ENCODE measurements at places on chromosomes 2 and 18. TPM values are rescaled to one million over a fixed set of nuclear protein-coding genes. Genes with fewer than 3 reads are reported as not detected.
A peak's percentile ranks its signal among the peaks of the same experiment; 100 is the strongest.

GRCh38 chr2:127045792-127046501, 61.0 kb downstream of the BIN1 start:
- DNase-seq = peak; percentile 40
- H3K36me3 ChIP-seq = no peaks in the 10 kb centered on the region
- no peak overlapping the region for H3K27ac ChIP-seq
- H3K27me3 ChIP-seq = no peaks in the 10 kb centered on the region
- H3K4me1 ChIP-seq = no peaks in the 10 kb centered on the region
- H3K4me3 ChIP-seq = no peak overlapping the region

- H3K36me3 ChIP-seq = no peaks in the 10 kb centered on the region
- no peaks in the 10 kb centered on the region for H3K4me1 ChIP-seq
- H3K4me3 ChIP-seq = no peak overlapping the region
These were observed 44.9 kb downstream of the STK25 start for GRCh38 chr2:241463276-241464135.

The ORC4 gene
- 57.8 TPM for total RNA-seq

DNA sequence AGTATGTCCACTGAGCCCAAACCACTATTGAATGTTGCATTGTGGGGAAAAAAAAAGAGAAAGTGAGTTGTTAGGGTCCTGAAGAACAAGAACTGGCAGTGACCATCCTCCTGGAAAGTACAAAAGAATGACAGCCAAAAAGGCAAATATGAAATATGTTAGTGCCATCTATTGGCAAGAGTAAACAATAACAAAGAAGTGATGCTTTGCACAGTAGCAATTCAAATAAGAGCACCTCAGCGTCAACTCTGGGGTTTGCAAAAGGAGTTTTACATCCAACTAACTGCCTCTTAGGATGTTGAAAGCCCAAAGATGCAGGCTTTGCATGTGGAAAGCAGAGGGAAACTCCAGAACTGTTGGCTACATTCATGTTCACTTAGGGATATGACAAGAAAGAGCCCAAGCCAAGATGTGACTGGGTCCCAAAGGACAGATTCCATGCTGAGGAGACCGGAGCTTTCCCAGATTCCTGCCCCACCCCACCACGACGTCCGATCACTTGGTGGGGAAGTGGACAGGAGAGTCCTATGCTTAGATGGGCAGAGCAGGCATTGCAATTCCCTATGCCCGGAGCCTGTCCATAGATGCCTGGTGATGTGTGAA, 15.6 kb downstream of the TRABD2A start:
- no peaks in the 10 kb centered on the region for H3K4me1 ChIP-seq
- H3K27me3 ChIP-seq = no peaks in the 10 kb centered on the region
- H3K36me3 ChIP-seq = no peaks in the 10 kb centered on the region
- no peak for DNase-seq

GRCh38 chr2:220336771-220337170, 709.3 kb downstream of the SLC4A3 start:
- DNase-seq = no peak
- no peaks in the 10 kb centered on the region for H3K36me3 ChIP-seq
- H3K27ac ChIP-seq = no peak overlapping the region
- H3K27me3 ChIP-seq = no peaks in the 10 kb centered on the region

- DNase-seq = no peak
- no peaks in the 10 kb centered on the region for H3K4me1 ChIP-seq
- H3K27ac ChIP-seq = no peak overlapping the region
- no peaks in the 10 kb centered on the region for H3K36me3 ChIP-seq
- no peaks in the 10 kb centered on the region for H3K27me3 ChIP-seq
- no peak overlapping the region for H3K4me3 ChIP-seq
These were observed 824.2 kb downstream of the PLCL1 start for GRCh38 chr2:198628596-198628995.

GRCh38 chr2:176414641-176415040, 145.4 kb downstream of the MTX2 start:
- H3K4me3 ChIP-seq = no peak overlapping the region
- no peak overlapping the region for H3K27ac ChIP-seq
- no peaks in the 10 kb centered on the region for H3K4me1 ChIP-seq
- no peak for DNase-seq

GRCh38 chr2:24819442-24820174, 26.4 kb downstream of the CENPO start:
- H3K4me3 ChIP-seq = no peak overlapping the region
- H3K27ac ChIP-seq = no peak overlapping the region
- peaks cover 6% of the 10 kb centered on the region for H3K4me1 ChIP-seq
- DNase-seq = peak; percentile 44

- H3K27ac ChIP-seq = no peak overlapping the region
- no peaks in the 10 kb centered on the region for H3K4me1 ChIP-seq
- no peaks in the 10 kb centered on the region for H3K27me3 ChIP-seq
- DNase-seq = peak; percentile 25
- H3K4me3 ChIP-seq = no peak overlapping the region
These were observed 58.3 kb upstream of the TNP1 start for GRCh38 chr2:216918088-216918680.

GRCh38 chr2:221554769-221555493, 17.2 kb downstream of the EPHA4 start:
- H3K27me3 ChIP-seq = no peaks in the 10 kb centered on the region
- peak overlapping the region; percentile 16 for H3K4me3 ChIP-seq
